ENCODE measurements at places on chromosomes 1 and 21.

GRCh38 chr1:235990330-235990795 is 74.5 kb downstream of the NID1 start:
- DNase-seq, result no peak

DNA sequence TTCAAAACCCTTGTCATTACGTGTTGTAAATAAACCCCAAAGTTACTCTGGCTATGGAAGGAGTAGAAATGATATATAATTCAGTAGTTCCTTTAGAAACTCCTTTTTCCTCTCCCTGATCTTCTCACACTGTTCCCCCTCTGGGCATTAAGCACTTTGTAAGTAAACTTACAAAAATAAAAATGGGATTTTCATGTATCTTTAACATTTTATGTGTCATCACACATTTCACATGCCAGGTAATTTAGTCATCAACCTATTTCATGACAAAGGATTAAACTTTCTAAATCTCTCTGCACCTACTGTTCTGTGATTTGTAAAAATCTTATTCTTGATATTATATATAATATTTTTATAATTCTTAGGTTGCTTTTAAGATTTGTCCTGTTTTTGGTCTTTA is 176.9 kb downstream of the NEK7 start:
- no peak for DNase-seq

DNA sequence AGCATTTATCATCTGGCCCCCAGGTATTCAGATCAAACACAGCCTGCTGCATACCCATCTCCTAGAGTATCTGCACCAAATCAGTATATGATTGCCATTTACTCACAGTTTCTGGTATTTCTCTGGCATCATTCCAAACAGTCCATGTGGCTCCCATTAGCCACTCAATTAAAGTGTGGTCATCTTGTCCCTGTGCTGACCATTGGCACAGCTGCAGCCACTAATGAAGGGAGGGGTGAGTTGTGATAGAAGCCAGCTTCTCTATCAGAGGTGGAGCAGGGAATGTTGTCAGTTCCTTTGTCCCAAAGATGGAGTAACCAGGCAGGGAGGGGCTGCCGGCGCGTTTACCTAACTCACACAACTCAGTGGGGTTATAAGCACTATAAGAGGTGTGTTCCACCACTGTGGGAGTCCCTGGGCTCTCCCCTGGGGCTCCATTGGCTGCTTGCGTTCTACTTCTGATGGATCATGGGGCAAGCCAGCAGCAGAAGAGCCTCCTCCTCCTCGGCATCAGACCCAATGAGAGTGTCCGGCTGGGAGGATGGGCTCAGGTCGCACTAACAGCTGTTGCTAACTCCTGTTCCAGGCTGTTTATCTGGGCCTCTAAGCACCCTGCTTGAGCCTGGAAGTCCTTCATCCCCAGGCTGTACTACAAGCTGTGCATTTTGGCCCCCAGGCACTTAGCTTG is 108.6 kb downstream of the GDAP2 start:
- no peak for DNase-seq

GRCh38 chr1:228005511-228006033 is 1.2 kb upstream of the WNT3A start:
- DNase-seq, result no peak

- no peak for DNase-seq
These were observed 43.7 kb downstream of the GTF2B start for GRCh38 chr1:88847643-88848042.

DNA sequence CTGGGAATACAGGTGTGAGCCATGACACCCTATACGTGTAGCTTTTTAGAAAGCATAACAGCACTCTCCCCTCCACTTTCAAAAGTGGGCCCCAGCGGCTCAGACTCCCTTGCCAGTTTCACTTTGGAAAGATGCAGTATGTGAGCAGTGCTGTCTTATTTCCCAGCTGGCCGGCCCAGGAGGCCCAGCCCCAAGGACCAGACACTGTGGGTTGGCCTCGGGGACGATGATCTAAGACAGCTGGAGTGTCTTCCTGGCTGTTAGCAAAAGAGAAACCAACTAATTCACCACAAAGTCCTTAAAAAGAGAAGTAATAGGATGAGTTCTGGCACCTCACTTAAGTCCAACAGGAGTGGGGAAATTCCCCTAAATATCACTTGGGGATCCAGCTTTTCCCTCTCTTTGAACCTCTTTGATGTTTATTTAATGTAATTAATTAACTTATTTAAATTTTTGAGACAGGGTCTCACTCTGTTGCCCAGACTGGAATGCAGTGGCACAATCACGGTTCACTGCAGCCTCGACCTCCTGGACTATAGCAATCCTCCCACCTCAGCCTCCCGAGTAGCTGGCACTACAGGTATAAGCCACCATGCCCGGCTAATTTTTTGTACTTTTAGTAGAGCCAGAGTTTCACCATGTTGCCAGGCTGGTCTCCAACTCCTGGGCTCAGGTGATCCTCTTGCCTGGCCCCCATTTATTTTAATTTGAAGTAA is 17.6 kb upstream of the CLIC4 start:
- no peak for DNase-seq

DNA sequence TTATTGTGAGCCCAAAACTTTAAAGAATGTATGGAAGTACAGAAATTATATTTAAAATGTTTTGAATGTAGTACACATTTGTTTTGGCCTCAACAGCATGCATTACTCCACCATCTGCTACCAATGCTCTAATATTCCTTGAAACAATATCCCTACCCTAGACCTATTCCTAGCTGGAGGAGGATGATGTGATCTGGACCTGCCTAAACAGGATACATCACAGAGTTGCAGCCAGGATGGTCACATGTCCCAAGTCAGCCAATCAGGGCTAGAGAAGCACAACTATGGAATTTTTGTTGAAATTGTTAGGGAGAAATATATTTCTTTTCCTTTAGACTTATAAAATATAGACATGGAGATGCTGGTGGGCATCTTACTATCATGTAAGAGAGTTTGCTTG is 623.3 kb upstream of the NR5A2 start:
- no peak for DNase-seq

All from activated T-cell treated with anti-CD3 and anti-CD28 coated beads for 24 hours (primary cell).